Left cardiac atrium (tissue), 4 donors: ENCODE measurements at places on chromosomes 16 and 17.

DNA sequence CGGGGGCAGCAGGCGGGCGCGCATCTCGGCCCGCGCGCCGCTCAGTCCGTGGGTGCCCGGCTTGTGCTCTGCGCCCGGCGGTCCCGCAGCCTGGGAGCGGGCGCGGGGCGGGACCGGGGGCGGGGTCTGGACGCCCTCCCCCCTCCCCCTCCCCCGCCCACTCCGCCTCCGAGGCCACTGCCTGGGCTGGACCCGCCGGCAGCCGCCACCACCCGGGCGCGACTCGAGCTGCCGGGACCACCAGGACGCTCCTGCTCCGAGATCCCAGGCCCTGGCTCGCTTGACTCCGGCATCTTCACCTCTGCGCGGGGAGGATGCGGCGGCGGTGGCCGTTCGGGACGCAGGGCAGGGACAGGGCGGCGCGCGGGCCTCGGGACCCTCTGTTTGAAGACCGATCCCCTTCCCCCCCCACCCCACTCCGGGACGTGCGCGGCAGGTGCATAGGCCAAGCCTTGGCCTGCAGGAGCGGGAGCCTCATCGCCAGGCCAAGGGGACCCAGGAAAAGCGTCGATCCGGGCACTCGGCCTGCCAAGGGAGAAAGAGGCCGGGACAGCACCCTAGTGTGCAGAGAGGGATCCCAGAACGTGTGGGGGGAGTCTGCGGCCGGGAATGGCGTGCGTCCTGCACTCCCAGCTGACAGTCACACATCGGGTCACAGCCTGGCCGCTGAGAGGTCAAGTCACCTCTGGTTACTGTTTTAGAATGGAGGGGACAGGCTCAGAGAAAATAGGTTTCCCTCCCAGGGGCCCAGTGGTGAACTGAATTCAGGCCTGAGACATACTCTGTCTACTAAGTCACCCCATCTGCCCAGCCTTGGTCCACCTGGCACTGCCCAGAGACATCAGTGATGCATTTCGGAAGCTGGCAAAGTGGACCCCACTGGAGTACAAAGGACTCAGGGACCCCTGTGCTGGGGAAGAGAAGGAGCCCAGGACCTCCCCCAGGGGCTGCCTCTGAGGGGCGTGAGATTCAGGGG lies at the start of gene HS3ST6:
Gene HS3ST6 (minus strand): TSS at position 65 of the 976 bp plus-strand sequence. CDS start 92 bp downstream, outside the sequence.
- no peak for DNase-seq

DNA sequence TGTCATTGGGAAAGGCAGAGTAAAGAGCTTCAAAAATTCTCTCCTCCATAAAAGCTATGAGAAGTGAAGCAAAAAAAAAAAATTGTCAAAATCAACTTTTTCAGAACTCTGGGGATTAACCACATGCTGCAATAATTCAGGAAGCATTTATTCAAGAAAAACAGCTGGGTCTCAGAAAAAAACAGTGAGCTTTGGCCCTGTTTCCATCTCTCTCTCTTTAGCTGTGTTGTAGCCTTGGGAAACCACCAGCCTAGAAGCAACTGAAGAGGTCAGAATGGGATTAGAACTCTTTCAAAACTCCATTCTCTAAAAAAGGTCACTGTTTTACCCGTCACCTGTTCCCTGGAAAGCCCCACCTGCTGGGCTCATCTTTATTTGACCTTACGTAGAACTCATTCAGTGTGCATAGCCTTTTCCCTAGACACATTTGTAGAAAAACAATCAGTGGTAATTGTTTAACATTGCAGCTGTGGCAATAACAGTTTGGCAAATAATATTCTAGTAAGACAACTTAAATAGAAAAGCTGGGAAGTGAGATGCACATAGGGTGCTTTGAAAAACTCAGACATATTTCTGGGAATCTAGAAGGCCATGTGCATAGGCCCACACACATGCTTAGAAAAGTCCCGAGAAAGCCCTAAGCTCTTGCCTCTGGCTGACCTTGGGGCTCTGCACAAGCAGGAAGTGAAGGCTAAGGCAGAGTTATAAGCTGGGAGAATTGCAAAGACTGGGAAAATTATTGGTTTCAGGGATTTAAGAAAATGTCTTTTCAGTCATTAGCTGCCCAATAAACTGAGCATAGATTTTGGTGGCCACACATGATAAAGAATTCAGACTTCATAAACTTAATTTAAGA lies 18.0 kb downstream of the SLC5A11 start:
- DNase-seq, result no peak

DNA sequence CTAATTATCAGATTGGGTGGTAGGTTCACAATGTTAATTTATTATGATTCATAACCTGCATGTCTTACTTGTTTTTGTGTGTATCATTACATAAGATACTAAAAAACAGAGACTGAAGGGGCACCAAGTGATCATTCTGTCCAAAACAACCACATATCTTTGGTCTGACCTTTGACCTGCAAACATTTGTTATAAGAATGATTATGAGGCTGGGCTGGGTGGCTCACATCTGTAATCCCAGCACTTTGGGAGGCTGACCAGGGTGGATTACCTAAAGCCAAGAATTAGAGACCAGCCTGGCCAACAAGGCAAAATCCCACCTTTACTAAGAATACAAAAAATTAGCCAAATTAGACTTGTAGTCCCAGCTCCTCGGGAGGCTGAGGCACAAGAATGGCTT lies 116.4 kb downstream of the SPAG9 start:
- no peak for DNase-seq

- no peak for DNase-seq
These were observed 37.9 kb upstream of the ABCA9 start for GRCh38 chr17:69098625-69099024.

GRCh38 chr17:49337884-49338283 lies 24.2 kb downstream of the ZNF652 start:
- DNase-seq, result peak; percentile 29

DNA sequence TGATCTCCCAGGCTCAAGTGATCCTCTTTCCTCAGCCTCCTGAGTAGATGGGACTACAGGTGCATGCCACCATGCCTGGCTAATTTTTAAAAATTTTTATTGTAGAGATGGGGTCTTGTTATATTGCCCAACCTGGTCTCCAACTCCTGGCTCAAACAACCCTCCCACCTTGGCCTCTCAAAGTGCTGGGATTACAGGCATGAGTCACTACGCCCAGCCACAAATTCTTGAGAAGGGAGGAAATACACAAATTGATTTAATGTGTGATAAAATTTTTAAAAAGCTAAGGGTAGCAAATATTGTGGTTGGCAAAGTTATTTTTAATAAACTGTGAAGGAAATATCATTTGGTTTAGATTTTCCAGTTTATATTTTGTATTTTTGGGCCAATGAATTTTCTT lies 9.6 kb downstream of the ITGAD start:
- DNase-seq, result no peak

DNA sequence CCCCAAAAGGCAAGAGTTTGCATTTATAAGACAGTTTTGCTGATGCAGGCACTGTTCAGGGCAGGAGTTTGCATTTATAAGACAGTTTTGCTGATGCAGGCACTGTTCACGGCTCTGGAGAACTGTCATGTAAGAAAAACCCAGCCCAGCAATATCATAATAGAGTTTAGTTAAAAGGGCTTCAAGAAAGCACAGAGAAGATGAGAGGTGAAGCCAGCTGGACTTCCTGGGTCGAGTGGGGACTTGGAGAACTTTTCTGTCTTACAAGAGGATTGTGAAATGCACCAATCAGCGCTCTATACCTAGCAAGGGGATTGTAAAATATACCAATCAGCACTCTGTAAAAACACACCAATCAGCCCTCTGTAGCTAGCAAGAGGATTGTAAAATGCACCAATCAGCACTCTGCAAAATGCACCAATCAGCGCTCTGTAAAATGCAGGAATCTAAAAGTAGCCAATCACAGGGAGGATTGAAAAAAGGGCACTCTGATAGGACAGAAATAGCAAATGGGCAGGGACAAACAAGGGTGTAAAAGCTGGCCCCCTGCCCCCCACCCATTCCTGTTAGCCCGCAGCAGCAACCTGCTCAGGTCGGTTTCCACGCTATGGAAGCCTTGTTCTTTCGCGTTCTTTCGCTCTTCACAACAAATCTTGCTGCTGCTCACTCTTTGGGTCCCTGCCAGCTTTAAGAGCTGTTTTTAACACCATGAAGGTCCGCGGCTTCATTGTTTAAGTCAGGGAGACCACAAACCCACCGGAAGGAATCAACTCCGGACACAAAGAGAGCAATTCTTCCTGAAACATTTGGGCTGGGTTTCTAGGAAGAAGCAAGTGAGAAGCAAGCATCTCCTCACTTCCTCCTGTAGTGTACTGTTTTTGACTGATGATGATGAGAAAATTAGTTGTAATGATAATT lies 1.8 kb upstream of the CBX1 start:
- DNase-seq, result no peak

DNA sequence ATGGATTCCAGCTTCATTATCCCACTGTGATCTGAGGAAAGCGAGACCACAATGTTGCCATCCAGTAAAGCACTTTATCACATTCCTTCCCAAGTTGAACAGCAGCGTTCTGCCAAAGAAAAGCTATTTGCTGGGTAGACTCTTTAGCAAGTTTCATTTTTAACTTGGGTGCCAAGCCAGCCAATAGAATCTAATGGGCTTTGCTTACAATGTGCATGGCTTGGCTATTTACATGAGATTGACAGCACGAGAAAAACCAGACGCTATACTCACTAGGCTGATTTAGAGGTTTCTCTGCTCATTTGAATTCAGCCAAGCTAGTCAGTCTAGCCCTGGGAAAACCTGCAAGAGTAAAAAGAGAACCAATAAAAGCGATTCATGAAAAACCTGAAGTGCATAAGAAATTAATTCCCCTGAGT lies 108.9 kb downstream of the CDH13 start:
- DNase-seq, result no peak

GRCh38 chr17:45098869-45099616 lies 33.3 kb downstream of the PLCD3 start:
- DNase-seq, result peak; percentile 87

GRCh38 chr17:56119936-56120335 lies 33.3 kb upstream of the ANKFN1 start:
- DNase-seq, result no peak

- DNase-seq, result peak; percentile 34
These were observed 11.4 kb downstream of the CHST4 start for GRCh38 chr16:71537643-71538042.

DNA sequence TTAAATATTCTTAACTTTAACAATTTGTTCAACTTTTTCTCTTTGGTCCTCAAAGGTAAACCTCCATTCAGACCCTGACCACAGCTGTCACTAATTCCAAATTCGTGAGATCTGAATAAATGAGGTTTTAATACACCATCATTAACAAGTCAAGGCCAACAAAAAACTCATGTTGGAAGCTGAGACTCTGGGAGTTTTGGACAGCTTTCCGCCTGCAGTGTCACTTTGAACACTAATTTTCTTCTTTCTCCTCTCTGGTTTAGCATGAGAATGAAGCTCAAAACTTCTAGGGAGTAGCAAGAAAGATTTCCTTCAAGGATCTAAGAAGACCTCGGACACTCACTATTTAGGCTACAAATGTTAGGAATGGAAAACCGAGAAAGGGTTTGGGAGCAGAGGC lies 32.7 kb upstream of the DNAH9 start:
- DNase-seq, result no peak

DNA sequence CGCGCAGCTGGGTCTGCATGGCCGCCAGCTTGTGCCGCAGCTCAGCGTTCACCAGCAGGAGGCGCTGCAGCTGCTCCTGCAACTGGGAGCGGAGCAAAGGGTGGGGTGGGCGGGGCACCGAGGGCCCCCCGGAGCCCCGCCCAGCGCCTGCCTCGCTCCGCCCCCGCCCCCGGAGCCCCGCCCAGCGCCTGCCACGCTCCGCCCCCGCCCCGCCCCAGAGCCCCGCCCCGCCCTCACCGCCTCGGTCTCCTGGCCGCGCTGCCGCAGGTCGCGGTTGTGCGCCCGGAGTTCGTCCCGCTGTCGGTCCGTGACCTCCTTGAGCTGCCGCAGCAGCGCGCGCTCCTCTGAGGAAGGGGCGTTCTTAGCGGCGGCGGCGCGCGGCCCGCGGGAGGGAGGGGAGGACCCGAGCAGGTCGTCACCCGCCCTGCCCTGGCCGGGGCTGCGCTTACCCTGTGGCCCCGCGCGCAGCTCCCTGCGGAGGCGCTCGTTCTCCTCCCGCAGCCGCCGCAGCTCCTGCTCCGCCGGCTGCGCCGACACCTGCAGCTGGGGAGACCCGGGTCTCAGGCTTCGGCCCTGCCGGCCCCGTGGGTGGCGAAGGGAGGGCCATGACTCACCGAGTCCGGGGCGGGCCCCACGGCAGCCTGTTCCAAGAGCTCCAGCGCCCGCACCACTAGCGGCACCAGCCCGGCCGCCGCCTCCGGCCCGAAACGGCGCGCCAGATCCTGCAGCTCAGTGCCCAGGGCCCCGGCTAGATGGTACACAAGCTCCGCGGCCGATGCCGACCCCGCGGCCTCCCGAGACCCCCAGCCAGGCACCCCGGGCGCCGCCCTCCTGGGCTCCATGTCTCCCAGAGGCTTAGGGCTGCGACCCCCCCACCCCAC lies 463 bp downstream of the RILP start:
- DNase-seq, result peak; percentile 93

- no peak for DNase-seq
These were observed 50.5 kb downstream of the SEC14L1 start for GRCh38 chr17:77191244-77191643.

DNA sequence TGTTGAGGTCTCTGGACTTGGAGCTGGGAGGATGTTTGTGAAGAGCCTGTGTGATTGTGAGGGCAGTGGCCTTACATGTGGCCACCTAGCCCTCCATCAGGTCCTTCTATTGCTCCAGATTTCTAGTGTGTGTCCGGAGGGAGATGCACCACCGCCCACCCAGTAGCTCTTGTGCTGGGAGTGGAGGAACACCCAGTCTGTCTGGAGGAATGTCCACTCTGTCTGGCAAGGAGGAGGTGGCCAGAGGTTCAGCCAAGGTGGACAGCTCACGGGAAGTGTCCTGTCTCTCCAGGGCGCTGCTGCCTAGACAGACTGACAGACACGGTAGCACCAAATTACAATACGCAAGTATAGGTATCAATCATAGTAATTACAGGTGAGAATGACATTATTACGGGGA lies 10.6 kb downstream of the RPTOR start:
- DNase-seq, result no peak

DNA sequence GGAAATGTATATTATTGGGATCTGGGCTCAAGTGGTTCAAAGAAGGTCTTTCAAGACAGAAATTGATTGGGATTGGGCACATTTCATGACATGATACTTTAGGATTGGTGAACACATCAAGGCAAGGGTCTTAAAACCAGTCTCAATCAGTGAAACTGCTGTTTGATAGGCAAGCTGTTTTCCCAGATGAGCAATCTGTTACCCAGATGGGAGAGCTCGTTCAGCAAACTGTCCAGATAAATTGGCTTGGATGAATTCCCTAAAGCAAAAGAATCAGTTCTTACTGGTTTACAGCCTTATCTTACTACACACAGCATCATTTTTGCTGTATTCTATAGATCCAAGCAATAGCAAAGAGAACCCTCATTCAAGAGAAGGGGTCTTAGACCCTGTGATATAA lies 31.0 kb upstream of the CNEP1R1 start:
- DNase-seq, result no peak

- no peak for DNase-seq
These were observed 4.8 kb downstream of the PRKCA start for GRCh38 chr17:66307257-66307656.

- no peak for DNase-seq
These were observed 10.3 kb downstream of the NDUFAF8 start for GRCh38 chr17:81249223-81250040.

GRCh38 chr17:78022425-78022824 lies 63.9 kb downstream of the TNRC6C start:
- DNase-seq, result no peak
